Effector CD4-positive, alpha-beta T cell (primary cell): ENCODE measurements at places on chromosomes 2 and 18.

DNA sequence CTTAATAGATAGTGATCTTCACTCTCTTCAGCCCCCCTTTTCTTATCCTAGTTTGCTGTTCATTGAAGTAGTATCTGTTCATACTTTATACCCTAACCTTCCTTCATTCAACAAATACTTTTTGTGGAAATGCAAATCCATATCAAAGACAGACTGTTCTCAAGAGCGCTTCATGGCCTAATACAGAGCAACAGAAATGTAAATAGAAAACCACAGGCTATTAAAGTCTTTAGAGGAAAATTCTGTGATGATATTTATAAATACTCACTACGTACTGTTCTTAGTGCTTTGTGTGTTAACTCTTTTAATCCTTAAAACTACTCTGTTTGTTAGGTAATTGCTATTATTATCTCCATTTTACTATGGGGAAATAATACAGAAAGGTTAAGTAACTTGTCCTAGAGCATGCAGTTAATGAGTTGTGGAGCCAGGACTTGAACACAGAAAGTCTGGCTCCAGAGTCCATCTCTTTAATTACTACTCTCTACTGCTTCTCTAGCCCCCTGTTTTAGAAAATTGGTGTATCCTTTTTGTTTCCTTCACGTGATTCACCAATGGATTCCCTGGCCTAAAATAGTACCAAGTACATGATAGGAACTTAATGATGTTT, 2.9 kb downstream of the MDH1 start:
- DNase-seq, result no peak

DNA sequence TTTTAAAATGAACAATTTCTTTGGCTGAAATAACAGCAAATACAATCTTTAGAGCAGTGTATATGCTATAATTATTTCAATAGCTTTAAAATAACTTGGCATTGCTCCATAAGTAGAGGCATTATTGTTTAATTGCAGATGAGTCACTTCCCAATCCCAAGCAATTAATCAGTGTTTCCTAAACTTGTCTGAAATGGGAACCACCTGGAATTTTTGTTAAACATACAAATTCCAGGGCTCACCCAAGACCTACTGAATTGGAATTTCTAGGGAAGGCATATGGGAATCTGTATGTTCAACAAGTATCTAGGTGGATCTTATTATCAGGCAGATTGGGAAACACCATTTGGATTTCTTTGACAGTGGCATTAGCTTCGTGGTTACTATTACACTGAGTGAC, 27.1 kb upstream of the FMNL2 start:
- DNase-seq, result no peak

DNA sequence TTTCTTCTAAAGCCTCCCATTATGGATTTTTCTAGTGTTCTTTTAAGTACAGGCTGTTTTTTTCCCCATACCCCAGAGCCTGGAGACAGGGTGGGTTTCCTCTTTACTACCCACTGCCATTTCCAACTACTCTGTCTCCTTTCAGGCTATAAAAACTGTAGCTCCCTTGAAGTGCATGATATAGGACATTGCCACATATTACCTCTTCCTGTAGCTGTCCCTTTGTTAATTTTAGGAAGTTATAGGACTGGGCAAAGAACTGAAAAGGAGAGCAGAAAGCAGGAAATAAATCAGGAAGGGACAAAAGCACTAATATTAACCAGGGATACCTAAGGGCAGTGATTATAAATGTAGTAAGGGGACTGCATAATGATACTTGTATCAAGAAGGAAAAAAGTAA, 54.1 kb downstream of the VIL1 start:
- DNase-seq, result no peak

DNA sequence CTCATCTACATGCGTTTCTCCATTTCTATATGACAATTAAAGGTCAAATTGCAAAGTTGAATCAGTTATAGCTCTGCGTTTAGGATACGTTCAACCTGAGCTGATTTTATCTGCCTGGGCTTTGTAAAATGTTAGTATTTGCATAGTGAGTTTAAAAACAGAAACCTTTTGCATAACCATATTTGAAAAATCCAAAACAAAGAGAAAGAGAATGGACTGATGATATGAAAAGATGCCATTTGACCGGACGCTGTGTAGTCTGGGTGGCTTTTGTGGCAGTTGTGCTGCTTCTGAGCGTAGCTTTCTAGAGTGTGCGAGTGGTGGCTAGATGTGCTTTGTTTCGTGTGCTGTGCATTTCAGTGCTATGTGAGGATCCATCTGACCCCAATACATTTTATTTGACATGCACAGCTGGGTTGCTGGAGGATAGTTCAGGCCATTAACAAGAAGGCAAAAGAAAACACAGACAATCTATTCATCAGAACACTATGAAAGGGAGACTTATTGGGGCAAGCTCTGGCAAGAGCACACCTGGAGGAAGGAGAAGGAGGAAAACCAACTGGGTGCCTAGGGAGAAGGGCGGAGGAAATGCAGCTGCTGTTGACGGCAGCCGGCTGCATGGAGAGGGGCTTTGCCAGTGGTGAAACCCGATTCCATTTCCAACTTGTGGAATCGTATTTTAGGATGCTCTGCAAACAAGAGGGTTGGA, 126.8 kb downstream of the ACOXL start:
- no peak for DNase-seq

GRCh38 chr2:147553775-147554271, 291.0 kb upstream of the ACVR2A start:
- no peak for DNase-seq

DNA sequence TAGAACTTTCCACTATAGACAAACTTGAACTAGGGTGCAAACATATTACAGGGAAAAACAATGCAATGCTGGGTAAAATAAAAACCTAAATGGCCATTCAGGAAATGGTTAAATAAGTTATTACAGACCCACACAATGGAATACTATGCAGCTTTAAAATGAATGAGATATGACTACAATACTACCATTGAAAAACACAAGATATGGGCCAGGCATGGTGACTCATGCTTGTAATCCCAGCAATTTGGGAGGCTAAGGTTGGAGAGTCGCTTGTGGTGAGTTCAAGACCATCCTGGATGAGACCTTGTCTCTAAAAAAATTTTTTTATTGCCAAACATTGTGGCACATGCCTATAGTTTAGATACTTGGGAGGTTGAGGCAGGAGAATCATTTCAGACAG, 6.8 kb downstream of the PECR start:
- no peak for DNase-seq

- DNase-seq, result no peak
Observed at GRCh38 chr18:79884963-79885728, 66.3 kb downstream of the SLC66A2 start.

DNA sequence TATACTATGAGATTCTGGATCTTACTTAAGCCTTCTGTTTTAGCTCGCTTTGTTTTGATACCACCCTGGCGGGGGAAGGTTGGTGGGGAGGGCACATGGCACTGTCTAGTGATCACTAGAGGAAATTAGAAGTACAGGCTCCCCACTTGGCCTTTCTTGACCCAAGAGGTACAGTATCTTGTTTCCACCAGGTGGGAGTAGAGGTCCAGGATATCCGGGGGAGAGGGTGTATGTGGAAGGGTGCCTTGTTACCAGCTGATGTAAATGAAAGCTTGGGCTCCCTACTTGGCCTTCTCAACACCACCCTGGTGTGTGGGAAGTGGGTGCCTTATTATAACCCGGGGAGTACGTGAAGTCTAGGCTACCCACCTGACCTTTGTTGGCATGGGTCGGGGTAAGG, 7.5 kb downstream of the GALNT1 start:
- DNase-seq, result peak; percentile 29

DNA sequence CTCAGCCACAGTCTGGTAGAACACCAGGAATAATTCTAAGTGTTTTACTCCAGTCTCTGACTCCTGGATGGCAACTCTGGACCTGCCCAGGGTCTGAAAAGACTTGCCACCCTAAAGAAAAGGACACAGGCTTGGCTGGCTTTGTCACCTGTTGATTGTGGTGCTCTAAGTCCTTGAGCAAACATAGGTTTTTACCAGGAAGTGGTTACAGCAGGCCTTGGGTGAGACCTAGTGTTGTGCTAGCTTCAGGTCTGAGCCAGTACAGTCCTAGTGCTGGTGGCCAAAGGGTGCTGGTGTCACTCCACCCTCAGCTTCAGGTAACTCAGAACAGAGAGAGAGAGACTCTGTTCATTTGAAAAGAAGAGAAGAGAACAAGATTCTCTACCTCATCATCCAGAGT, 1239.4 kb upstream of the CRIM1 start:
- no peak for DNase-seq

- DNase-seq, result no peak
Observed at GRCh38 chr2:26429779-26430578, 28.3 kb downstream of the DRC1 start.

GRCh38 chr2:60707750-60708371, 48.2 kb upstream of the PAPOLG start:
- DNase-seq, result no peak

DNA sequence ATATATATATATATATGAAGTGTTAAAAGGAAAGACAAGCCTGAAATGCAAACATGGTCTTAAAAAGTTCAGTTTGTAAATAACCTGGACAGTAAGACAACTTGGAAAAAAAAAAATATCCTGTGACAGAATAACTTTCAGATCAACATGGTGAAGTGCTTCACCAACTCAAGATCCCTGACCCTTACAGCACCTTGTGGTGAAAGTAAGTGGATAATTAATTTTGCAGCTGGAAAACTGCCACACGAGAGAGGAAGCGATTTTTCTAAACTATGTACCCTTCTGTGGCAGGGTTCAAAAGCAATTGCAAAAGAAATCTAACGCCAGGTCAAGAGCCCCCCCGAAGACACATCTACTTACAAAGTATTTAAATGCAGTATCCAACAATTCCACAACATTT, 95.8 kb downstream of the PAX3 start:
- no peak for DNase-seq

GRCh38 chr2:65386989-65387388, 45.4 kb downstream of the SPRED2 start:
- no peak for DNase-seq

DNA sequence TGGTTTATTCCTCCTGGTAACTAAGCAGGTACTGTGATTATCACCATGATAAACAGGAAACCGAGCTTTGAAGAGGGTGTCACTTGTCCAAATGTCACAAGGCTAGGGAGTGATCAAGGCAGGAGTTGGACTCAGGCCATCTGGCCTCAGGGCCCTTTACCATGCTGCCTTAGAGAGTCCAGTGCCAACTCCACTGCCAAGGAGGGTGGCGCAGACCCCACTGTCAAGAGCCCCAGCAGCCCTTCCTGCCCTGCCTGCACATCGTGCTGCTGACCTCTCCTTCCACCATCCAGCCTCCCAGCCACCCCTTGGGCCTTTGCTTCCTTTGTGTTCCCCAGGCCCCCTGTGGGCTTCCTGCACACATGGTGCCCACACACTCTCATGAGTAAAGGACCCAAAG, 48.3 kb downstream of the TNS1 start:
- DNase-seq, result no peak

DNA sequence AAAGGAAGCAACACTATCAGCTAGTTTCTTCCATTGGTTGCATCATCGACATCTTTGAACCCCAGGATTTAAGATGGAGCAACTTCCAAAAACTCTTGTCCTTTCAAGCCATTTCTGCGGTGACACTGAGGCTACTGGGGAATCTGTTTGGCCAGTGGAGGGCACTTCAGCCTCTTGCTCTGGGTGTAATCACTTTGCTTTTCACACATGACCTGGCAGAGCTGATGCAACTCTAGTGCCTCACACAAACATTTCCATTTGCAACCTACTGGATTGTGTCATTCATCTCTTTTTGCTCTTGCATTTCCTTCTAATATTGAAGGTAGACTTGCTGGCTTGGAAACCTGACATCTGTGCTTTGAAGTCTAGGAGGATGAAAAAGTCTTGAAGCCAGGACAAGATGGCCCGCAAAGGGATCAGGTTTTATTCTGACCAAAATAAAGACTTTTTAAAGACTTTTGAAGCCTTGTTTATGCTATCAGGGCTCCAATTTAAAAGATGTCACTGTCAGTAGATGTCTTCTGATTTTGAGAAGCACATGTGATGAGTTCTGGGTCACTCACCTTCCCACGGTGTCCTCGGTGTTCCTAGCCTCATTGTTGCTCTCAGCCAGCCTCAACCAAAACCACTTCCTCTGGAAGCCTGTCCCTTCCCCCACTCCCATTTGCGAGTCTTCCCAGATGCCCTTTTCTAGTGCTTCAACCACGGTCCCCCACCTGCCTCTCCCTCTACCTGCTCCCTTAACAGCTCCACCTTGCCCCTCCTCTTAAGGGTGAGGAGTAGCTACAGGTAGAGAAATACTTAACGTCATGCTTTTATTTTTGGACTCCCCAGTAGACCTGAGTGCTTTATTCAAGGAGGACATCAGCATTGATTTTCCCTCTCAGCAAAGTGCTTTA, 69.7 kb upstream of the KCNE4 start:
- DNase-seq, result no peak

DNA sequence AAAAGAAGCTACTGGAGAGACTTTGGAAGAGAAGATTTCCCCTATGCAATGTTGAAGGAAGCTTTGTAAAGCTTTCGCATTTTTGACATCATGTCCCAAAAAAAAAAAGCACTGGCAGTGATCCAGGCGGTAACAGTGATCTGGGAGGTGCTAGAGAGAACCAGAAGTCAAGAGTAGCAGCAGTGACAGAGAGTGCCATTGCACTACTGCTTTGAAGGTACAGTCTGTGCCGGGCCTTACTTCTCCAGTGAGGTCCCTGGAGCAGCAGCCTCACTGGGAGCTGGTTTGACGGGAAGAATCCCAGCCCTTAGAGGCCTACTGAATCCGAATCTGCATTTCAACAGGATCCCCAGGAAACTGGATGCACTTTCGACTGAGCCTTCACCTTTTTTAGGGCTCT, 50.9 kb upstream of the ATL2 start:
- no peak for DNase-seq

GRCh38 chr2:86570059-86570458, 6.8 kb upstream of the CHMP3 start:
- DNase-seq, result no peak

DNA sequence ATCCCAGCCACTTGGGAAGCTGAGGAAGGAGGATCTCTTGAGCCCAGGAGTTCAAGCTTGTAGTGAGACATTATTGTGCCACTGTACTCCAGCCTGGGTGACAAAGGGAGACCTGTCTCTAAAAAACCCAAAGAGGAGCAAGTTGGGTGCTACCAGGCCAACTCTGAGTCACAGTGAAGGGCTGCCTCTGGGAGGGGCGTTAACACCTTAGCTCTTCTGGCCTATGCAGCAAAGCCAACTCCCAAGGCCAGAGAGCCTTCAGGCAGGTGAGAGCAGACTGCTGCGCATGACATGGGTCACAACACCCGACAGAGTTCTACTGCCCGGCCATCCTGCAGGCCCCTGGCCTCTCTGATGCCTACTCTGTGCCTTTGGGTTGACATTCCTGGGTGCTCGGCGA, 32.6 kb upstream of the ATG16L1 start:
- DNase-seq, result no peak

GRCh38 chr2:167843217-167843616, 404.2 kb downstream of the STK39 start:
- no peak for DNase-seq
